ENCODE measurements at places on chromosomes 4 and X.

DNA sequence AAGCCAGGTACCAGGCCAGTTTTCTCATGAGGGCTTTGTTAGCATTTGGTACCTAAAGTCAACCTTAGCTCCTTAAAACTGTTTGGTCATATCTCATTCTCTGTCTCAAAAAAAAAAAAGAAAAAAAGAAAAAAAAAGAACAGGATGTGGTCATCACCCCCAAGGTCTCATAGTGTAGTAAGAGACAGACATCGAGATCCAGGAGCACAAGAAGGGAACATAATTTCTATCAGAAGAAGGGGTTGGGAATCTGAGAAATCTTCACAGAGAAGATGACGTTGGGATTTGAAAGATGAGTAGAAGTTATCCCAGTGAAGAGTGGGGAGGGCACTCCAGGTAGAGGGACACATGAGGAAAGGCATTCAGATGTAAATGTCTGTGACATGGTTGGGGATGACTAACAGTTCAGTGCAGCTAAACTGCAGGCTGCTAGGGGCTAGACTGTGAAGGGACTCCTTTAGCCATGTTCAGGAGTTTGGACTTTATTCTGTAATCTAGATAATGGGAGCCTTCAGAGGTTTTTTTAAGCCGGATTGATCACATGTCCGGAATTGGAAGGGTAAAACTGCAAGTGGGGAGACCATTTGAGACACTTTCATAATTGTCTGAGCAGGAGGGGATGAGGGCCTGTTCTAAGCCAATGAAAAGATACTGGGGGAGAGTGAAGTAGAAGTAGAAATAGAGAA, 26.9 kb upstream of the GJB1 start:
- no peak for DNase-seq

DNA sequence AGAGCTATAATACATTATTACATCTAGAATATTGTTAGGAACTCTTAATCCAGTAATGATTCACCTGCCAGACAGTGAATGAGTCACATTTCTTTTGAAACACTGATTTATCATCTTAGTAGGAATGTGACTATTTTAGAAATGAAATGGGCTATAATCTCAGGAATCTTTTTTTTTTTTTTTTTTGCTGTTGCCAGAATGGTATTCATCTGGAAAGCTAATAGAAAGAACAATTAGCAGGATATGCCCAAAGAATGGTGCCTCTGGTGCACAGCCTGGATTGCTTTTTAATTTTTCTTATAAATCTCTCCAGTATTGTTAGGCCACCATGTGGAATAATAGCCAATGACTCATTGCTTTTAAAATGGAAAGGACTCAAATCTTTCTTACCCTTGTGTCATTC, 181.1 kb upstream of the SMIM31 start:
- DNase-seq: no peak

GRCh38 chr4:152188801-152189200, 347.1 kb downstream of the FBXW7 start:
- no peak for DNase-seq

- DNase-seq: no peak
These were observed 738.7 kb upstream of the NDST4 start for GRCh38 chr4:115851918-115852766.
